ENCODE measurements at places on chromosomes 12 and 14. TPM values are rescaled to one million over a fixed set of nuclear protein-coding genes. Genes with fewer than 3 reads are reported as not detected.

EIF5 gene
- total RNA-seq, result 155 TPM

RAD9B gene
- not detected for total RNA-seq

CD163L1 gene
- total RNA-seq, result not detected

KIF26A gene
- total RNA-seq, result not detected

ATL1 gene
- total RNA-seq, result 11.8 TPM

ACVRL1 gene
- total RNA-seq, result 125 TPM

ESPL1 gene
- 1.8 TPM for total RNA-seq

ACRBP gene
- 0.43 TPM for total RNA-seq

TM7SF3 gene
- 53.9 TPM for total RNA-seq

ZC3H14 gene
- 33.5 TPM for total RNA-seq

MARK3 gene
- total RNA-seq, result 47.8 TPM

TAPBPL gene
- 10.9 TPM for total RNA-seq

MOK gene
- total RNA-seq, result 24.7 TPM

SSTR1 gene
- 0.23 TPM for total RNA-seq

LALBA gene
- not detected for total RNA-seq

LRRC10 gene
- not detected for total RNA-seq

PAX9 gene
- total RNA-seq, result not detected

RFX4 gene
- total RNA-seq, result not detected

SLC6A15 gene
- 2.1 TPM for total RNA-seq

GPR65 gene
- total RNA-seq, result 0.12 TPM

IFI27 gene
- total RNA-seq, result 7.4 TPM

C14orf39 gene
- not detected for total RNA-seq

HOXC10 gene
- total RNA-seq, result not detected

SDSL gene
- 9.6 TPM for total RNA-seq

CLEC1A gene
- 0.09 TPM for total RNA-seq

ANG gene
- total RNA-seq, result 12.8 TPM

TCHP gene
- total RNA-seq, result 9.3 TPM

Measured in pericardium fibroblast (primary cell).